LoVo (cell line): ENCODE measurements at places on chromosomes 5 and 9.

GRCh38 chr9:14099737-14100136, 214.2 kb downstream of the NFIB start:
- no peak for DNase-seq

DNA sequence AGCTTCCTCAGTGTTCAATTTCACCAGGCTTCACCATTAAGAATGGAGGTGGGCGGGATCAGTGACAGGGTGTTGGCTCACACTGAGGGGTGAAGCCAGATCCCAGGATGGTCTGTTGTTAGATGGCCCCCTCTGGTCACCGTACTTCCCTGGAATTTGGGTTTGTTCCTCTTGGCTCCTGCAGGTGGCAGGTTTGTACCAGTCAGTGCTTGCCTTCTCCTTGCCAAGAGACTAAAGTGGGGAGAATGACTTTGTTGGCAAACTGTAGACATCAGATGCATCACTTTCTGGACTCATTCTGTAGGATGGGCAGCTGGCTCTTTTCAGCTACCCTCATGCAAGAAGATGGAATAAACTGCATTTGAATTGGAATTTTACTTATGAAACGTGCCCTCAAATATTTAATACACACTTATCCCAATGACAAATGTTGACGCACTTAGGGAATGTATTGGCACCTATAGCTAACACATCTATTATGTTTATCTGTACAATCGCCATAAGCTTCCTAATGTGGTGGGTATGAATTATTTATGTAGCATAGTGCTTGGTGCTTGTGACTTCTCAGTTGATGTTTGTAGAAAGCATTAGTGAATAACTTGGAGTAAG, 31.4 kb upstream of the ANKRD55 start:
- DNase-seq, result peak; percentile 54

GRCh38 chr9:110049699-110050450, 158.1 kb downstream of the C9orf152 start:
- DNase-seq, result peak; percentile 15

DNA sequence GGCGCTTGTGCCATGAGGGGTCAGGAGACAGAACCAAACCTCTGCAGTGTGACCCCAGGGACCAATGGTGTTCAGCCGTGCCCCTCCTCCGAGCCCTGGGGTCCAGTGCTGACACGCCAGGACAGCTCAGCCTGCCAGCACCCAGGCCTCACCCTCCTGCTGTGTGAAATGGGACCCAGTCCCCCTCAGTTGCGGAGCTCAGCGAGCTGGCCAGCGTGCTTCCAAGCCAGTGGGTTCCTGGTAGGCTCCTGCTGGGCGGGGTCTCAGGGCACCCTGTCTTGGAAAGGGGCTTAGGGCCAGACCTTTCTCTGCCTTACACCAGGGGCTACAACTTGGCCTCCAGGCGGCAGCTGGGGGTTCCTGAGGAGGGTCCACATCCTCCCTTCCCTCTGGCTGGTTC, 4.4 kb downstream of the RNF44 start:
- no peak for DNase-seq

DNA sequence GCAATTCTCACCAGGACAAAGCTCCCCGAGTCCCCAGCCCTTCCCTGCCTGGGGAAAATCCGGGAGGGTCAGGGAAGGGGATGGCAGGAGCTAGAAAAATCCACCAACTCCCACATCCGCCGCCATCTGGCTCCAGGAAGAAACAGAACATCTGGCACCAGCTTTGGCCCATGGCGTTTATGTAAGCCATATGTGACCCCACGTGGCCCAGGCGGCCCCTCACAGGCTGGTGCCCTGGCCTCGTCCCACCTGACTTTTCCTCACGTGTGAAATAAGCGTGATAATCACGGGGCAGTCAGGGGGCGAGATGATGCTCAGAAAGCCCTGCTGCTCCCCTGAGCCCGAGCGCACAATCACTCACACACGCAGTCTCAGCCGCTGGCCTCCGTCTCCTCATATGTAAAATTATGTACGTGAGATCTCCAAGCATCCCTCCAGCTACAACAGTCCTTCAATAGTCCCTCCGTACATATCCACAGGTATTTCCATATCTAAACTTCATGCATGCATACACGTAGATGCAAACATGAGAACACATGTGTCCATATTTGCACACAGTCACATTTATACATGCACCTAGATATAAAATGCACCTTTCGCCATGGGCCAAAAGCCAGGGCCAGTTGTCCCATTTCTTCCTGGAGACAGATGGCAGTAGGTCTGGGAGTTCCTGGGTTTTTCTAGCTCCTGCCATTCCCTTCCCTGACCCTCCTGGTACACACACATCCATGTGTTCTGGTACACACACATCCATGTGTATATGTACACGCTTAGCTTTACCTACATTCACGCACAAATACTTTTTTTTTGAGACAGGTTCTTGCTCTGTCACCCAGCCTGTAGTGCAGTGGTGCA, 28.9 kb downstream of the PLPP7 start:
- DNase-seq, result no peak

- DNase-seq, result peak; percentile 4
Observed at GRCh38 chr5:101278011-101278687, 375.1 kb upstream of the ST8SIA4 start.

DNA sequence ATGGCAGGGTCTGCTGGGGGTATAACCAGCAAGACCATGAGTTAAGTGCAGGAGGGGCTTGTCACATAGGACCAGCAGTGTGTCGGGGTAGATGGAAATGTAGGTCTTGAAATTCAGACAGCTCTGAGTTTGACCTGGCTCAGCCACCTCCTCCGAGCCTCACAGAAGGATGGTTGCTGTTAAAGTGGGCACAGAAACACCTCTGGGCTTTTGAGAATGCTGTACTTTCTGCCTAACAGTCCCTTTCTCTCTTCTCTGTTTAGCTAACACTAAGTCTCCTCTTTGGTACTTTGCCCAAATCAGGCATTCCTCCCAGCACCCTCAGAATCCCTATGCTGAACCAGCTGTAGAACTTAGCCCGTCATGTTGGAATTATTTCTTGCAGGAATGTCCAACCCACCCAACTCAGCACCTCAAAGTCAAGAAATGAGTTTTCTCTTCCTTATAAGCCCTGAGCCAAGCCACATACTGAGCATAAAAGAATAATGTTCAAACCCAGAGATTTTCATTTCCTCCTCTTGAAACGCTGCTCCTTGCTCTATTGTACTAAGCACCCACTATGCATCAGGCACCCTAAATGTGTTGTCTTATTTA, 41.7 kb upstream of the MATR3 start:
- DNase-seq, result no peak

DNA sequence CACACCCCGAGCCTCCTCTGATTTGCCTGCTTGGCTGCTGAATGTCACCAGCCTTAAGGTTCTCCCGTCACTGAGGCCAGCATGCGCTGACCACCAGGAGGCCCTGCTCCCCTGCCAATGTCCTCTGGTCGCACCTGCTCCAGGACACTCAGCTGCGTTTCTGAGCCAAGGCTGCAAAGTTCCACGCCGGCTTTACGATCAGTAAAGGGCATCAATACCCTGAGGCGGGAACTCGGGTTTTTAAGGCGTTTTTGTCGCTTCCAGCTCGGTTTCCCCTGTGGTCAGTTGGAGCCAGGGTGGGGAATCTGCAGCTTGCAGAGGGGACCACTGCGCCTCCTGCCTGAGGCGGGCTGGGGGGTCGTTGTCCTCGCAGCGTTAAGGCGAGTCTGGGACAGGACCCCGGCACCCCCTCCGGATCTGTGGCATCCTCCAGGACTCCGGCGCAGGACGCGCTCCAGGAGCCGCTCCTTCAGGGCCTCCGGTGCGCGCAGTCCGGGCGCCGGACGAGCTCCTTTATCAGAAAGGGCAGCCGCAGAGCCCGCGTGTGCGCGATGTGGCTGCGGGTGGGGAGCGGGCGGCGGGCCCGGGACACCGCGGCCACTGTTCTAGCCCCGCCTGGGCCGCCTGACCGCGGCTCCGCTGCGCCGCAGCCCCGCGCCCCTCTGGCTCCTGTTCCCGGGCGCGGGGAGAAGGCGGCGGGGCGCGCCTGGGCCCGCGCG, 24.1 kb upstream of the FLT4 start:
- DNase-seq, result no peak

DNA sequence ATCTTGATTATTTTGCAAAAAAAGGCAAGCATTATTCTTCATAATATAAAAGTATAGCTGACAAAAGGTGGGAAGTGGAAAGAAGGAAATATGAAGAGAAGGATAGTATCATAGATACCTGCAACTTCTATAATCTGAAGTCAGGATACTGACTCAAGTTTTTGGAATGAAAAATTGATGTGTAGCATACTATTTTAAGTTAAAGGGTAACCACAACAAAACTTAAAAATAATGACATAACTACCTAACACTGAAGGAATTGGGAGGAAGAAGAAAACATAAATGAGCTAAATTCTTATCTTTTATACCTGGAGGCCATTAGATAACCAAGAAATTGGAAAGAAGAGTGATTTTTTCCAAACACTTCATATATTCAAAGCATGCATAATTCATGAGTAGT, 51.8 kb upstream of the TLE1 start:
- DNase-seq, result no peak

GRCh38 chr5:1292139-1292538, 2.7 kb downstream of the TERT start:
- no peak for DNase-seq

- no peak for DNase-seq
Observed at GRCh38 chr5:100746730-100747129, 156.4 kb downstream of the ST8SIA4 start.

GRCh38 chr9:125461636-125462190, 200.1 kb downstream of the GAPVD1 start:
- DNase-seq, result no peak

- DNase-seq, result no peak
Observed at GRCh38 chr5:16855485-16855884, 80.6 kb downstream of the MYO10 start.

DNA sequence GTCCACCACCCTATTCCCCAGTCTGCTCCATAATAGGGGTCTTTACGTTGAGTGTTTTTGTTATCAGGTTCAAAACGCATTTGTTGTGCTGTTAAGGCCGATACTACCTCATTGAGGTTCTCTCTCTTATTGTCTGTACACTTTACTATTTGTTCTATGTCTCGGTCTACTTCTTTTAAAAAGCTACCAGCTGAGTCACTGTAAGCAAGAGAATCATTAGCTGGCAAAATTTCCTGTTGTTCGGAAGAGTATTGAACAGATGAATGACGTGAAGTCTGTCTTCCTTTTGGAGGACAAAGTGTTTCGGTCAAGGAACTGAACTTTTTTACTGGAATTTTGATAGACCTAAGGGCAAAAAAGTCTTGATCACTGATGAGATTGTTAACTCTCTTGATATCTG, 10.3 kb downstream of the LYSMD3 start:
- DNase-seq, result no peak

GRCh38 chr9:3262826-3263529, 262.8 kb downstream of the RFX3 start:
- DNase-seq, result no peak

DNA sequence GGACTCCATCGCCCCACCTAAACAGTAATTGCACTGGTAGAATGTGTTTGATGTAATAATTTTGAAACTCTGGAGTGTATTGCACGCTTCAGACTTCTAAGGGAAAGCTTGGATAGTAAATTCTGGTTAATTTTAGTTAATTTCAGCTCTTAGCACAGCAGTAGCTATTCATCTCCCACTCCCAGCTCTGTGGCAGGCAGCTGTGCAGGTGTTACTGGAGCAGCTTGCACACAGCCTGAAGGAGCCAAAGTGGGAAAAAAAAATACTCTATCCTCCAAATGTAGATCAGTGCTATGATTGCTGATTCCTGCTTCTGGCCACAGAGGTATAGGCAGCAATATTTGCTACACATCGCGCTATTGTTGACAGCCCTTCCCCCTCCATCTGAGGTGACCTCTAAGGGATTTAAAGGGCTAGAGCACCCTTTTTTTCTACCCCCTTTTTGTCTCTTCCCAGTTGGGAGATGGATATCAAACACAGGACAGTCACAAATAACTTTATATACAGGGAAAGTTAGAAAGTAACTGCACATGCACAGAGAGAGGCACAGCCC, 97.4 kb downstream of the KCTD16 start:
- DNase-seq, result no peak

GRCh38 chr5:3033033-3033755, 281.7 kb upstream of the IRX2 start:
- no peak for DNase-seq

DNA sequence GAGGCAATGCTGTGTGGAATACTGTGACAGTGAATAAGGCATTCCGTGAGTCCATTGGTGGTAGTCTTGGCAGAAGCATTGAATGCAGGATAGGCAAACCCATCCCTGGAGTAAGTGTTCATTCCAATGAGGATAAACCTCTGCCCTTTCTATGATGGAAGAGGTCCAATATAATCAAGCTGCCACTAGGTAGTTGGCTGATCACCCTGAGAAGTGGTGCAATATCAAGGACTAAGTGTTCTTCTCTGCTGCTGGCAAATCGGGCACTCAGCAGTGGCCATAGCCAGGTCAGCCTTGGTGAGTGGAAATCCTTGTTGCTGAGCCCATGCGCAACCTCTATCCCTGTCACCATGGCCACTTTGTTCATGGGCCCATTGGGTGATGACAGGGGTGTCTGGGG, 70.1 kb downstream of the FBXO4 start:
- DNase-seq, result no peak

DNA sequence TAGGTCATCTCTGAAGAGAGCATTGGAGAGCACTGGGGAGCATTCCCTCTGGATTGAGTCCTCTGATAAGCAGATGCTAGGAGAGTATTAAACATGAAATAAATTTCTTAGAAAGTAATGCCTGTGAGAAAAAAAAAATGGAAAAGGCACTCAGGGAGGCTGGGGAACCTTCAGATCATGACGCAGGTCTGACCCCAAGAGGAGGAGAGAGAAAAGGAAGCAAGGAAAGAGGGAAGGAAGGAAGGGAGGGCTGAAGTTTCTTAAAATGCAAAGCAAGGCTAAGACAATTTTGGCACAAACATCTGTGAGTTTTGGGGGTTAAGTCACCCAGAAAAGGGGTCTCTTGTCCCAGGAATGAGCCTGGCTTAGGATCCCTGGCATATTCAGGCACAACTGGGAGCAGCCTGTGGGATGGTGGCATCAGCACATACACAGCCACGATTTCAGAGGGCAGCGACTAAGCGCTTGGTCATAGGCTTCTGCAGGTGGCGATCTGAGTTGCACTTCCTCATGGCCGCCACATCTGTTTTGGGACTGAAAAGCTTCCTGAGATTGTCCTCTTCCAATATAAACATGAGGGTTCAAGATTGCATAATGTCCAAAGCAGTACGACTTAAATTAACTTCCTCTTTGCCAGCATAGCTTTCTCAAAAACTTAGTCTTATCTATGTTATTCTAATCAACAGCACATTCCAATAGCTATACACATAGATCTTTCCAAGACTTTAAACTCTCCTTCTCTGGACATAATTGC, 692.7 kb downstream of the DNAH5 start:
- DNase-seq, result no peak

- DNase-seq, result no peak
Observed at GRCh38 chr5:148428848-148429247, 45.1 kb downstream of the FBXO38 start.

GRCh38 chr5:32949286-32949970, 238.3 kb downstream of the NPR3 start:
- no peak for DNase-seq

DNA sequence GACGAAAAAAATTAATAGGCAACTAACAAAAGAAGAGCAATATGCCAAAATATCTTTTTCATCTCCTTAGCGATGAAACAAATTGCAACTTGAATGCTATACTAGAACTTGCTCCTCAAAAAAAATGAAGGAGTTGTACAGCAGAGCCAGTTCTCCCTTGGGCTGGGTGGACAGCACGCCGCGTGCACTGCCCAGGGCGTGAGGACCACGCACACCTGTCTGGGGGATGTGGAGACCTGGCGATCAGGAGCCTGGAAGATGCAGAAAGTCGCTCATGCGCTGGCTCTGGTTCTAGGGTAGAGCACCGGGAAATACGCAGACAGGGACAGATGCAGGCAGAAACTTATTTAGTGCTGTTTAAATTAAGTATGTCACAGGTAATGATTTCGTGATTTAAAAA, 342.0 kb upstream of the IRX4 start:
- no peak for DNase-seq
